ENCODE measurements at places on chromosomes 12 and 14. TPM values are rescaled to one million over a fixed set of nuclear protein-coding genes. Genes with fewer than 3 reads are reported as not detected.

DNA sequence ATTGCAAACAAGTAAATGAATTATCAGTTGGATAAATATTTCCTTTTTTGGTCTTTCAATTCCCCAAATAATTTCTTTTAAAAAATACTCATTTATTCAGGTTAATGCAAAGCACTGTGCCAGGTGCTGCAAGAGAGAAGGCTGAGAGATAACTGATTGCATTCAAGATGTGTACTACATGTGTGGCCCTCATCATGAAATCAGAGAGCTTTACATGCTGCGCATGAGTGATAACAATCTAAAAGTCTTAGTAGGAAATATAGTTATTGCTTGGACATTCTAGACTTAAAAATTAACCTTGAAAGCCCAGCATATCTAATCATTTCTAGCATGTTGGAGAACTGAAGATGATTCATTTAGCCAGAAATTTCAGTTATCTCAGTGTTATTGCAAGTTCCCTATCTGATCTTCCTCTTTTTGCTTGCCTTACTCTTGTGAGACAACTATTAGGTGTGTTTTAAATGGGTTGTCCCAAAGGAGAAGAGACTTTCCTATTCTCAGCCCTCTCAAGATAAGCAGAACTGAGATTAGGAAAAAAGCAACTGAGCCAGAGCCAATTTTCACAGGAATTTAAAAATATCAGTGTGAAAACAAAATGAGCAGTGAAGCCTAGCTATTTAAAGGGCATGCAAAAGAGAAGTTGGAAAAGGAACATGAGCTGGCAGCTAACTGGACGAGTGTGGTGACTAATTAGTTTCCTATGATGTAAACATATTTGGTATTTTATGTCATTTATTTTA lies 60.9 kb downstream of the PLEKHA5 start:
- ATAC-seq = no peak

GRCh38 chr12:68780731-68781130 lies 27.2 kb upstream of the MDM2 start:
- ATAC-seq = no peak

The NKX2-1 gene
- total RNA-seq = not detected

The KRT5 gene
- total RNA-seq = 0.38 TPM

DNA sequence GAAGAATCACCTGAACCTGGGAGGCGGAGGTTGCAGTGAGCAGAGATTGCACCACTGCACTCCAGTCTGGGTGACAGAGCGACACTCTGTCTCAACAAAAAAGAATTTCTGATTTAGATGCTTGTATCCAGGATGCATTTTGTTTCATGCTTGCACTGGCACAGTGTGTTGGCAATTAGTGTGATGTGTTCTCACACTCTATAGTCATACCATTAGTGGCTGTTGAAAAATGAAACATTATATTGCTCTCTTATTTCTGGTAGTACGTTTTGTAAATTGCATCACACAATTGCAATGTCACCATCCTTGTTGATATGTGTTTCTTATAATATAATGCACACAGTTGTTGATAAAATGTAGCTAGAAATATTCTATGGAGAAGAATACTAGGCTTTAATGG lies 51.3 kb upstream of the RMST start:
- no peak for ATAC-seq

The SERPINA12 gene
- not detected for total RNA-seq

GRCh38 chr14:61471297-61472005 lies 150.1 kb downstream of the PRKCH start:
- no peak for ATAC-seq

DNA sequence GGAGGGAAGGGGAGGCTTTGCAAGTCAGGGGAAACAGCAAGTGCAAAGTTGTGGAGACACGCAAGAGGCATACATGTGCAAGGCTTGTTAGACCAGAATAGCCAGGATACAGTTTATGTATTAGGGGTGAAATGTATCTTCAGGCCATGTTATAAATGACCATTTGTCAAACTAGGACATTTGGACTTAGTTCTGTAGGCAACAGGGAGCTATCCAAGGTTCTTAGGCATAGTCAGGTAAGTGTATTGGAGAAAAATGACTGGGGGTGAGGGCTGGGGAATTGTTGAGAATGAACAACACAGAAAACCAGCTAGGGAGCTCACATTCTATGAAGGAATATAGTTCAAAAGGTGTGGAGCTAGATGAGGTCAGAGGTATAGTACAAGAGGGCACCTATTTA lies 42.5 kb downstream of the TPH2 start:
- ATAC-seq = no peak

The NRXN3 gene
- total RNA-seq = 15.2 TPM

DNA sequence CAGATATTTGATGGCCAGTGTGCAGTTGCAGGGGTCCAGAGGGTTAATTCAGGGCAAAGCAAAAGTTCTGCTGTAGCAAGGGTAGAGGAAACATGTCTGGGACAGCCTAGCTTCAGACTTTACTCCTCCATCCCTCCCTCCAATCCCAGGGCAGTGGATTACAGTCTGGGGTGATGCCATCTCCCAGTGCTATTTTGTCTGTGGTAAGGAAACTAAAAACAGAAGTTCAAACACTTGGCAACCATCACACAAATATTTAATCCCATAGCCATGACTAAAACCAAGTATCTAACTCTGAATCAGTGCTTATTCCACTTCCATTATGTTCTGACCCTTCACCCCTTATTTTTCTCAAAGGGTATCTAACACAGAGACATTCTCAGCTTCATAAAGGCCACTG lies 61.8 kb downstream of the PIK3C2G start:
- ATAC-seq = no peak

- no peak for ATAC-seq
Measured at GRCh38 chr12:105721051-105721825, 390.7 kb downstream of the C12orf75 start.

The KCNMB4 gene
- total RNA-seq = 9.3 TPM

GRCh38 chr12:103908877-103909276 lies 21.3 kb upstream of the HSP90B1 start:
- ATAC-seq = no peak
